AG04449 (cell line): ENCODE measurements at places on chromosomes 6 and 20.

DNA sequence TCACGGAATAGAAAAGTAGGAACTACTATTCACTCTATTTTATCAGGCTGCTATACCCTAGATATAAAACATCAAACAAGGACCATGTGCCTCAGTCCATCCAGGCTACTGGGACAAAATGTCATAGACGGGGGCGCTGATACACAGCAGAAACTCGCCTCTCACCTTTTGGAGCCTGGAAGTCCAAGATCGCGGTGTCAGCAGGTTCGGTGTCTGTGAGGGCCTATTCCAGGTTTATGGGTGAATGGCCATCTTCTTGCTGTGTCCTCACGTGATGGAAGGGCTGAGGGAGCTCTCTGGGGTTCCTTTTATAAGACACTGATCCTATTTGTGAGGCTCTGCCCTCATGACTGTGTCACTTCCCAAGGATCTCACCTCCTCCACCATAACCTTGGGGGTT, 89.5 kb downstream of the DLL1 start:
- no peak for DNase-seq

GRCh38 chr6:23510778-23511510, 615.1 kb upstream of the NRSN1 start:
- DNase-seq, result no peak

GRCh38 chr20:52172392-52173047, 19.1 kb downstream of the ZFP64 start:
- DNase-seq, result no peak

DNA sequence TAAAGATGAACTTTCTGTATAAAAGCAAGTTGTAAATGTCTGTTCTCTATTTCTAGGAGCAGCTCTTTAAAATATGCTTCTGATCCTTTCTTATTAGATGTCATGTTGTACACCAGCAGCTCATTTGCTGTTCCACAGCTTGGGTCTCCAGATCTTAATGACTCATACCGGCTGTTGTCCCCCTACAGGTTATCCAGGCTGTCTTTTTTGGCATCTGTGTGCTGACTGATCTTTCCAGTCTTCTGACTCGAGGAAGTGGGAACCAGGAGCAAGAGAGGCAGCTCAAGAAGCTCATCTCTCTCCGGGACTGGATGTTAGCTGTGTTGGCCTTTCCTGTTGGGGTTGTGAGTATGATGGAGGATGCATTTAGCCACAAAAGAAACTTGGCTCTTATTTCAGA, 76.0 kb downstream of the AIG1 start:
- no peak for DNase-seq

DNA sequence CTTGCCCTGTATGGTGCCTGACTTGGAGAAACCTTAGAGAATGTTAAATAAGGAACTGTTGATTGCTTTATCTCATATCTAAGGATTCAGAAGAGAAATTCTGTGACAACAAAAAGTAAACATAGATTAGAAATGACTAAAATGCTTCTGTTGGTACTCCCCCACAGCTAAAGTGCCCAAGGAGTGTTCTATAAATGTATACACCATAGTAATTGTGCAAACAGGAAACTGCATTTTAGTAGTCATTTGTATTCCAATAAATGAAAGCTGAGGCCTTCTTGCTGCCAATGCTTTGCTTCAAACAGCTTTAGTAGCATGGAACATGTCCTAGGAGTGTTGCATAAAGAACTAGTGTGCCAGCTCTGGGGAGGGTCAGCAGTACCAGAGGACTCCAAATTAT, 343.7 kb upstream of the IRAK1BP1 start:
- no peak for DNase-seq

- peak; percentile 58 for DNase-seq
Observed at GRCh38 chr20:4546786-4547185, 174.9 kb upstream of the PRND start.

DNA sequence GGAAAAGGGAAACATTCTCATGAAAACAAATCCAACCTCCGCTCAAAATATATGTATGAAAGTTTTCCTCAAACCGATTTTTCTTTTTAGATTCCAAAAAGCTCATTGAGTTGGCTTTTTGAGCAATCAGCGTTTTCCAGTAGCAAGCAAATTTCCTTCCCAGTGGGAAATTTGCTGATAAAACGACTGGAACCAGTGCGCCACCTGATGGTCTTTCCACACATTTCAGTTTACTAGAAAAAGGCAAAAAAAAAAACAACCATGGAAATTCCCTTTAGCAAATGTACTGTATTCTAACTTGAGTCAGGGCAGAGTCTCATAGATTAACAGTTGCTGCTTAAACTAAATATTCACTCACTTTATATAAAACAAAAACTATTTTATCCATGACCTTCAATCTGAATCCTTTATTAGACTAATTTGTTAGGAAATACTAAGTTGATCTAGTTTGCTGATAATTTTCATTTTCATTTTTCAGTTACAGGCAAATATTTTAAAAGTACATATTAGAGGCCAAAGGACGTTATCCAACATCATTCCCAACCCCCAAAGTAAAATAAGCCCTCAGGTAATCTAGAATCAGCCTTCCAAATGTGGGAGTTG, 271.5 kb downstream of the FOXA2 start:
- no peak for DNase-seq

DNA sequence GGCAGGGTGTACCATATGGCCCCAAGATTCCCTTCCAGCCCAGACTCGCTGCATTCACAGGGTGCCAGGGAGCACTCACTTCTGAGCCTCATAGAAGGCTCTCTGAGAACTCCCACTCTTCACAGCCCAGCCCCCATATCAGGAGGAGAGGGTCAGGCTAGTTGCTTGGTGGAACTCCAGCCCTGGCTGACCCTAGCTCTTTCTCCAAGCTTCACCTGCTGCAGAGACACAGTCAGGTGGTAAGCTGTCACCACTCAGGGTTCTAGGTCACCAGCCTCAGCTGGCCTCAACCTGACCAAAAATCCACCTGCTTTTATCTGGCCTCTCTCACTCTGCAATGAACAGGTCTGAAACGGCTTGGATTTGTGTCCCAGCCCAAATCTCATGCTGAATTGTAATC, 162.7 kb upstream of the MLN start:
- DNase-seq, result no peak

DNA sequence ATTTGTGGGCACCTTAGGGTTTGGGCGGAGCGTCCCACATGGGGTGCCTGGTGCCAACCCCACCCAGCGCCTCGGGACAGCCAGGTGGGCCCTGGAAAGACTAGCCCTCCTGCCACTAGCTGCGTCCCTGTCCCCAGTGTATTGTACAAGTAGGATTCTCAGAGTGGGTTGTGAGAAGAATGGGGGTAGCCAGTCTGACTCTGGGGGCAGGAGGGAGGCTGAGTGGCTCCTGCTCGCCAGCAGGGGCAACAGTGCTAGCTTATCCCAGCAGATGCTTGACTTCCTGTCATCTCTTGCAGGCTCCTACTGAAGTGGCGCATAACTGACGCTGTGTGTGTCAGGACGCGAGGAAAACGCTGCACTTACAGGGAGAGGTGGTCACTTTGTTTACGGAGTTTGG, 9.3 kb downstream of the PSMA7 start:
- no peak for DNase-seq

DNA sequence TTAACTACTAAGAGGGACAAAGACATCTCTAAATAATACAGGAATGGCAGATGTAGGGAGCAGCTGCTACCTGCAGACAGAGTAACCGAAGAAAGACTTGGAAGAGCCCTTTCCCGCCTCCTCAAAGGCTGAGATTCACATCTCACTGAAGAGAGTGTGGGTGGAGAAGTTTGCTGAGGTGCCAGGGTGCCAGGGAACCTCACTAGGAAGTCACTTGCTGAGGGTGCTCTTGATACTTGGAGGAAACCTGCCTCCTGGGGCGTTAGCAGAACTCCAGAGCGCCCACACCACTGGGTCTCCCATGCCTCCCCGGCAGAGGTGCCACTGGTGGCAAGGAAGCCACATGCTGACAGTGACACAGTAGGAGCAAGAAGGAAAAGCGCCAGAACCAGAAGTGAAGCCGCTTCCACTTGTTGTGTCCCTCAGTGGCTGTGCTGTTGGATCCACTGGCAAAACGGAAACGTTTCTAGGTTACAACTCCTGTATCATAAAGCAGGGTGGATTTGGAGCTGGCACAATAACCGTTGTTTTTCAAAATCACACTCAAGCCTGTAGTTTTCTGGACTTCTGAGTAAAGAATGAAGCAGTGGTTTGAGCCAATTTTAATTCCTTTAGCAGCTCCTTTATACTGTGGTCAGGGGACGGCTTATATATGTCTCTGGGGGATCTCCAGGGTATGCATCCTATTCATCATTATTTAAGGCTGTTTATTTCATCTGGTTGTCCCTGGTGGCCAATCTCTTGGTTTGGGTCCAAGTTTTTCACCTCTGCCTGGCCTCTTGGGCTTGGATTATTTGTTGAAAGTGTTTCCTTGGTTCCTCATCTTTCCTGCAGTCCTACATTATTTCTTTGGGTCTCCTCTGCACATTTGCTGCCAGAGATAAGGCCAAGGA, 64.5 kb downstream of the CDC5L start:
- DNase-seq, result no peak

DNA sequence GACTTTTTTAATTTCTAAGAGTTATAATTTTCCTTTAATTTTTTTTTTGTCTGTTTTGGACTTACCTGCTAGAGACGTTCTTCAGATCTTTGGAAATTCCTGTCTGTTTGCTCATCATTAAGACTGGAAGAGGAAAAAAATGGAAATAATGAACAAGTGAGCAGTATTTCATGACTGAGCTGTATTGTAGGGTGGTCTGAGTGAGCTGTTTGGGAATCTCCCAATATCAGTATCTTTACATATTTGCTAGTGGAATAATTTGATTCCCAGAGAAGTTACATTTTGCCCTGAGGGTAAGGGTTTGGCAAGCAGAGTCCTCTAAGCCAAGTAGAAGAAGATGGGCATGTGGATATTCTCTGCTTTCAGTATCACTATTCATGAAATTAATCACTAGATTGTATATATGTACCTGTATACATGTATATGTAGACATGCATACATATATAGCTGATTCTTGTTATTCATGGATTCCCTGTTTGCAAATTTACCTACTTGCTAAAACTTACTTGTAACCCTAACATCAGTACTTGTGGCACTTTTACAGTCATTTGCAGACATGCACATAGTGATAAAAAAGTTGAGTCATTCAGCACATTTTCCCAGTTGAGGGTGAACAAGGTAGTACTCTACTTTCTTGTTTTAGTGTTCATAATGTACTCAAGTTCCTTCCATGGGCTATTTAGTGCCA, 13.5 kb downstream of the ZC2HC1B start:
- no peak for DNase-seq

DNA sequence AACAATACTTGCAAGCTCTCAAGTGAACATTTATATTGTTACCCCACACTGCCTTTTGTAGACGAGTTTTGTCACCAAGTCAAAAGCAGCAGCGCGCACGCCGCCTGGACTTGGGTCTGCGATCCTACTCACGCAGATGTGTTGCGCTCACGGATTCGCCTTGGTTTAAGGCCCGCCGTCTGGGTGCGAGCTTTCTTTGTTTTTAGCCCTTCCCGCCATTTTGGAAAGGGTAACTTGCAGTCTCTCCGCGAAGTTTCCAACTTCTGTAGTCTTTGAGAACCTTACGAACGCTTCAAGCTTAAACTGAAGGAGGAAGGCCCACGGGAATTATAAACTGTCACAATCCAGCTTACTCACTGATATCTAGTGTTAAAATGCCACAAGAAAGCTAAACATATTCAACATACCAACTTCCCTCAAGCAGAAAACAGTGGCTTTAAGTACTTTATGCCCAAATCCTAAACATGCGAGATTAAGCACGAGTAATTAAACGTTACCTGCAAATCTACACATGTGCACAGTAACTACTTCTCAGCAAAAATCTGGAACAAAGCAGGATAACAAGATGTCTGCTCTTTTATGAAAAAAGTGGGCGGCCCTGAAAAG, 80.4 kb upstream of the BTN3A2 start:
- no peak for DNase-seq
